Amniotic stem cell (primary cell): ENCODE measurements at places on chromosomes 7 and 10.

DNA sequence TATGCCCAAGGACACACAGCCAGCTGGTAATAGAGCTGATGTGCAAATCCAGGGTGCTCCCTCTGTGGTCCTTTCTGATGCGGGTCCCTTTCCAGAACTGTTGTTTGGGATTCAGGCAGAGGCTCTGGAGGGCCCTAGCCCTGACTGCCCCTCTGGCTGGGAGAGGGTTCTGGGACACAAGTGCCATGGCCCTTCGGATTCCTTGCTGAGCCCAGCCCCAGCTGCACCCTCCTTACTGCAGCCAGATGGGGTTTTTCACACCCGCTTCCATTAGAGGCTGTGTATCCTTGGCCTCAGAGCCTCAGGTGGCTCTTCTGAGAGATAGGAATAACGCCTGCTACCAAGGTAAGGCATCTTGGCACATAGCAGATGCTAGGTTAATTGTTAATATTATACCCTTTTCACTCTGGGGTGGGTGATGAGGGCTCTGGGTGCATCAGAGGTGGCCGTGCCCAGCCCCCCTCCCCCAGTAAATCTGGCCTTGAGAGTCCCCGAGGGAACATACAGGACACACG, 89.8 kb upstream of the LRRC4 start:
- DNase-seq: no peak

GRCh38 chr10:70328967-70329366, 45.2 kb upstream of the NPFFR1 start:
- no peak for DNase-seq

- DNase-seq: no peak
Observed at GRCh38 chr10:70925377-70926225, 37.2 kb upstream of the PCBD1 start.

- DNase-seq: no peak
Observed at GRCh38 chr10:127619546-127620325, 70.6 kb downstream of the NPS start.

GRCh38 chr10:97771055-97771891, 526 bp downstream of the SFRP5 start:
- no peak for DNase-seq

GRCh38 chr10:123570898-123571515, 95.1 kb upstream of the GPR26 start:
- DNase-seq: no peak

GRCh38 chr7:107957436-107957835, 45.5 kb downstream of the LAMB1 start:
- DNase-seq: no peak
